ENCODE measurements at places on chromosomes 4 and X.
A peak's percentile ranks its signal among the peaks of the same experiment; 100 is the strongest.

GRCh38 chr4:60865273-60865672, 334.9 kb upstream of the ADGRL3 start:
- peak; percentile 27 for DNase-seq

- peak; percentile 40 for DNase-seq
These were observed 175.6 kb downstream of the SNCA start for GRCh38 chr4:89661173-89661899.

DNA sequence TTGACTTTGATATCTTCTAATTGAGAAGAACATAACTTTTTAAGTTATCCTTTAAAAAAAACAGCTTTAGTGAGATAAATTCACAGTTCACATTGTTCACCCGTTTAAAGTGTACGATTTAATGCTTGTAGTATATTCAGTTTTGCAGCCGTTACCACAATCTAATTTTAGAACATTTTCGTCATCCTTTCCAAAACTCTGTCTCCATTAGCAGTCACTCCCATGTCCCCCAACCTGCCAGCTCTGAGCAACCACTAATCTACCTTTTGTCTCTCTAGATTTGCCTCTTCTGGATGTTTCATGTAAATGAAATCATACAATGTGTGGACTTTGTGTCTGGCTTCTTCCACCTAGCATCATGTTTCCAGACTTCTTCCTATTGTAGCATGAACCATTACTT, 38.6 kb downstream of the CLCN4 start:
- no peak for DNase-seq

GRCh38 chrX:119817130-119817690, 25.8 kb upstream of the RPL39 start:
- DNase-seq, result no peak

GRCh38 chr4:161197912-161198311, 965.9 kb downstream of the FSTL5 start:
- DNase-seq, result peak; percentile 21

All from fibroblast of skin of scalp (primary cell).